Activated naive CD4-positive, alpha-beta T cell (primary cell): ENCODE measurements at places on chromosomes 3 and 15.

- DNase-seq, result no peak
Observed at GRCh38 chr3:67312155-67312554, 314.0 kb downstream of the KBTBD8 start.

DNA sequence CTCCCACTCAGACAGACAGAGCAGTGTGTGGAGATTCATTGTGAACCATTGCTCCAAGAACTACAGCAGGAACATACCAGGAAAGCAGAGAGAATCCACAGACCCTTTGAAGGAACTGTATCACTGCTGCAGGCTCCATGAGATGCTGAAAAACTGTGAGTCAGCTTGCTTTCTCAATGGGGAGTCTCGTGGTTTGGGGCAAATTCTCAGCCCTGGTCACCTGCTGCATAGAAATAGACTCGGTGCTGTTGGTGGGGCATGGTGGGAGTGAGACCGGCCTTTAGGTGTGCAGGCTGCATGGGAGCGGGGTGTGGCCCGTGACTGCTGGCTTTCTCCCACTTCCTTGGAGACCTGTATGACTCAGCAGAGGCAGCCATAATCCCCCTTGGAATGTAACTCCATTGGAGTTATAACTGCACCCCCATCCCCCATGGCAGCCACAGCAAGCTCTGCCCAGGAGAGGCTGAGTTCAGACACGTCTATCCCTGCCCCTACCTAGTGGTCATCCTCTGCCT lies 35.6 kb downstream of the ALCAM start:
- no peak for DNase-seq

GRCh38 chr3:197298945-197299854 lies 788 bp upstream of the DLG1 start:
- DNase-seq, result peak; percentile 6

GRCh38 chr3:183161552-183162336 lies 790 bp downstream of the LAMP3 start:
- no peak for DNase-seq

- DNase-seq, result no peak
Observed at GRCh38 chr3:112128843-112129727, 4.0 kb downstream of the GCSAM start.

- DNase-seq, result no peak
Observed at GRCh38 chr3:125110876-125111480, 55.2 kb upstream of the HEG1 start.

GRCh38 chr3:63662500-63662899 lies 10.0 kb downstream of the SNTN start:
- no peak for DNase-seq

GRCh38 chr15:57747206-57747896 lies 40.8 kb downstream of the POLR2M start:
- DNase-seq, result no peak
